ENCODE measurements at places on chromosomes 7 and 10. TPM values are rescaled to one million over a fixed set of nuclear protein-coding genes. Genes with fewer than 3 reads are reported as not detected.

CLCN1 gene
- total RNA-seq, result 0.15 TPM

GRCh38 chr7:70647801-70648498 lies 484.0 kb upstream of the GALNT17 start:
- no peaks in the 10 kb centered on the region for H3K36me3 ChIP-seq
- H3K27ac ChIP-seq, result no peak overlapping the region
- no peak for DNase-seq

GPR26 gene
- not detected for total RNA-seq

NEUROD6 gene
- not detected for total RNA-seq

GRCh38 chr7:54798530-54798929 lies 39.5 kb upstream of the SEC61G start:
- no peak overlapping the region for H3K27ac ChIP-seq
- no peak overlapping the region for H3K4me3 ChIP-seq
- no peak for DNase-seq
- no peaks in the 10 kb centered on the region for H3K4me1 ChIP-seq

- no peaks in the 10 kb centered on the region for H3K4me1 ChIP-seq
- no peaks in the 10 kb centered on the region for H3K36me3 ChIP-seq
- no peaks in the 10 kb centered on the region for H3K27me3 ChIP-seq
- no peak overlapping the region for H3K27ac ChIP-seq
These were observed 49.4 kb upstream of the OCM start for GRCh38 chr7:5831196-5831595.

Measured in Panc1 (cell line).